ENCODE measurements at places on chromosomes 11 and 22. TPM values are rescaled to one million over a fixed set of nuclear protein-coding genes. Genes with fewer than 3 reads are reported as not detected.
A peak's percentile ranks its signal among the peaks of the same experiment; 100 is the strongest.

The LRRC56 gene
- 9.1 TPM for polyA plus RNA-seq

The APOBEC3F gene
- polyA plus RNA-seq: 3.0 TPM

The SCGB1A1 gene
- not detected for polyA plus RNA-seq

The KIRREL3 gene
- 0.49 TPM for polyA plus RNA-seq

The PPARA gene
- 24.5 TPM for polyA plus RNA-seq

The LRRC75B gene
- 9.2 TPM for polyA plus RNA-seq

The CNGA4 gene
- polyA plus RNA-seq: 0.27 TPM

The PPME1 gene
- polyA plus RNA-seq: 48.4 TPM

GRCh38 chr11:88849368-88849767, 216.4 kb downstream of the GRM5 start:
- DNase-seq: no peak

- no peak for DNase-seq
These were observed 15.4 kb downstream of the CARD10 start for GRCh38 chr22:37503850-37504249.

- DNase-seq: no peak
These were observed 5.2 kb downstream of the SIK3 start for GRCh38 chr11:117092951-117093590.

GRCh38 chr11:71282581-71283351, 30.4 kb upstream of the SHANK2 start:
- DNase-seq: no peak

DNA sequence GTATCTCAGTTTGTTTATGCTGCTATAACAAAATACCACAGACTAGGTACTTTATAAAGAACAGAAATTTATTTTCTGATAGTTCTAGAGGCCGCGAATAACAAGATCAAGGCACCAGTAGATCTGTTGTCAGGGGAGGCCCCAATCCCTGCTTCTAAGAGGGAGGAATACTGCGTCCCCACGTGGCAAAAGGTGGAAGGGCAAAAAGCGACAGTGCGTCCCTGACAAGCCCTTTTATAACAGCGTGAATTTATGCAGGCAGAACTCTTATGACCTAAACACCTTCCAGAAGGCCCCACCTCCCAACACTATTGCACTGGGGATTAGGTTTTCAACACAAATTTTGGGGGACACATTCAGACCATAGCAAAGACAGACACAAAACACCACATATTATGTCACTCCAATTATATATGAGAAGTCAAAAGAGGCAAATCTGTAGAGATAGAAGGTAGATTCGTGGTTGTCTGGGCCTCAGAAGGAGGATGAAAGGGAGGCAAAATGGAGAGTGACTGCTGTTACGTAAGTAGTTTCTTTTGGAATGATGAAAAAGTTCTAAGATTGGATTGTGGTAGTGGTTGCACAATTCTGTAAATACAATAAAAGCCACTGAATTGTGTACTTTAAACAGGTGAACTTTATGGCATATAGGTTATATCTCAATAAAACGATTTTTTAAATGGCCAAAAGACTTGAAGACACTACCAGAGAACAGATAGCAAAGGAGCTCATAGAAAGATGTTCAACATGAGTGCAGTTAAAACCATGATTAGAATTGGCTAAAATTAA, 30.1 kb upstream of the TNRC6B start:
- DNase-seq: no peak

DNA sequence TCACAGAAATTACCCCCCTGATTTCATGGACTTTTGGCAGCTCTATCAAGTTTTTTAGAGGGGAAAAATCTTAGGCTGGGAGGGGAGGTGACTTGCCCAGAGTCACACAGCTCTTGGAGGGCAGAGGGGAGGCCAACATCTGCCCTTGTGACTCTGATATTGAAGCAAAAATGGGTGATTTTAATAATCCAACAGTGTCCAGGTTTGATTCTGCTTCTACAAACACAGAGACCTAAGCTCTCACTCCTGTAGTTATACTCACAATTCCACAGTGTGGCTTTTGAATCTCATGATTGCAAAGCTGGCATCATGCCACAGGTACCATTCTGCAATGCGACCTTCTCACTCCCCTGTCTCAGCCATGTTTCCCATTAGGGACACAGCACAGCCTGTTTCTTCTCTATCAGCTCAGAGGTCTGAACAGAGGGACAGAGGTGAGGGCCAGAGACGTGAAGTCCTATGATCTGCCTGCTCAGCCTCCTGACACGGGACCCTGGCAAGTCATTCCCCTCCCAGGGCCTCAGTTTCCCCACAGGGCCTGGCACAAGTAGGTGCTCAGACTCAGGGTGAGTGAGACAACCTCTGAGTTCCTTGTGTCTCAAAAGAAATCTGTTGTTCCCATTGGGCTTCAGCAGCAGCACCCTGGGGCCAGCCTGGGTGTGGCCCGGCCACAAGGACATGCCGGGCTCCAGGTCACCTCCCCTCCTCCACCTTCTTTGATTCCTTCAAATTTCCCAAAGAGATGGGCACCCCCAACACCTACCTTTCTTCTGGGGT, 766 bp downstream of the APOL2 start:
- DNase-seq: no peak

DNA sequence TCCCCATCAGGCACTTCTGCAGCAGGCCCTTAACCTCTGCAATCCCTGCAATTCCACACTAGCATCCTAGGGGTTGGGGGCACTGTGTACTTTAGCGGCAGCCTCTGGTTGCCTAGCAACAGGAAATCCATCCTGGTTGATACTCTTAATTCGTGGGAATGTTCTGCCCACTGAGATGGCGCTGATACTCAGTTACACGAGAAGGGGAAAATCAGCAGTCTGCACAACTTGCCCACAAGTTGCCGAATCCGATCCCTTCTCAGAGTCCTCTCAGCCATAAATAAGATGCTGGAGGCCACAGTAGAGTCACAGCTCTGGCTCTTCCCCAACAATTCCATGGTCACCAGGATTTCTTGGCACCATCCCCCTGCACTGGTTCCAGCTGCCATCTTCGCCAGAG, 57.6 kb upstream of the CRYBB3 start:
- DNase-seq: no peak

GRCh38 chr11:112656772-112657428, 304.3 kb upstream of the NCAM1 start:
- DNase-seq: no peak

DNA sequence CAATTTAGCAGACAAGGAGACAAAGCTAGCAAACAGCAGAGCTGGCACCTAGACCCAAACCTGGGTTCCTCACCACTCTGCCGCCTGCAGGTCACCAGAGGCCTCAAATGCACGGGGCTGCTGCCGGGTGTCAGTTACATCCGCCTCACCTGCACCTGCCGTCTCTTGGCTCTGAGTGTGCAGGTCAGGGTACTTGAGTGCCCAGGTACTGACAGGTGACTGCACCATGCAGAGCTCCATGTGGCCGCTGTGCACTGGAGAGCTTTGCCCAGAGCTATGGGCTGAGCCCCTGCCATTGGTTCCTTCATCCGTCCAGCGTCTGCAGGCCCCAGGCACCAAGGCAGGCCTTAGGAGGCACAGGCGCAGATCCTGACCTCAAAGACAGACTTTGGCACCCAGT, 35.0 kb downstream of the PDGFB start:
- DNase-seq: no peak

DNA sequence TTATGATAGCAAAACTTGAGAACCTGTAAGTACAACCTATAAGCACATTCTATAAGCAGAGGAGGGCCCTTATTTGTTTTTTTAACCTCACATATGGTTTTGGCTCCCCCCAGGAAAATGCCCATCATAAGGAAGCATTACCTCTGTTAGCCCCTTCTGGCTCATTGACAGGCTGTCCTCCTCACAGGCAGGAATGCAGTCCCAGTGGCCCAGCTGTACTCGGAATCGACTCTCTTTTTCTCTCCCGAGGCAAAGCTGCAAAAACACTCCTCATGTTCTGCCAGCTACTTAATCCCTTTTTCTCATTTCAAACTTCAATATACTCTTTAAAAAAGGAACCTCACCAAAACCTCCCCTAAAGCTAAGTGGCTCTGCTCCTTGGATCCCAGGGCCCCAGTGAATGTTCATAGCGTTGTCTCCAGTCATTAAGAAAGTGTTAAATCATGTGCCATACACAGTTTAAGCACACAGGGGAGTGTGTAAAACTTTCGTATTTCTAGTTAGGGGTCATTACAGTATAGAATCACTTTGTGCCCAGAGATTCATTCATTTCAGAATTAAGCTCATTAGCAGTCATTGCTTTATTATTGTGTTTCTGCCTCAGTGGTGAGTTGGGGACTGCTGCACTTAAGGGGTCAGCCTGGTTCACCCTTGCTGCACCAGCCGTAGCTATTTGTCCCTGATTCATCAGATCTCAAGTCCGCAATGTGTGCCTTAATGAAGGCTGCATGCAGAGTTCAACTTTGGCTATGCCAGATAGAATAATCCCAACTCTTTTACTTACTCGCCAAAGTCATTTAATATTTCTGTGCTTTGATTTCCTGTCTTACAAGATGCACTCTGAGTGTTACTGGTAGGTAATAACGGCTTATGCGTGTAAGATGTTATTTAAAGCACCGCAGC, 57.6 kb downstream of the JRKL start:
- no peak for DNase-seq

DNA sequence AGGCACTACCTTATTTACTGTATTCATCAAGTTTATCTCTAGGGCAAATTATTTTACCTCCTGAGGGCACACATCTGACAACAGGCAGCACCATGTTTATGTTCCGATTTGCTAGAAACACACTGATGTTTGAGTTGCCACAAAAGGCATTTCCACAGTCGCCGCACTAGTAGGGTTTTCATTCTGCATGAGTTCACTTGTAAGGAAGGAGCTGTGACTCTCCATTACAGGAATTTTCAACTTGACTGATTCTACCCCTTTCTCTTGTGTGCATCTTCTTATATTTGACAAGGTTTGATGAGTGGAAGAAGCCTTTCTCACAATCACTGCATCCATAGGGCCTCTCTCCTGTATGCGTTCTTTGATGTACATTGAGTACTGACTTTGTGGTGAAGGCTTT, 455.9 kb upstream of the CNTN5 start:
- DNase-seq: no peak

DNA sequence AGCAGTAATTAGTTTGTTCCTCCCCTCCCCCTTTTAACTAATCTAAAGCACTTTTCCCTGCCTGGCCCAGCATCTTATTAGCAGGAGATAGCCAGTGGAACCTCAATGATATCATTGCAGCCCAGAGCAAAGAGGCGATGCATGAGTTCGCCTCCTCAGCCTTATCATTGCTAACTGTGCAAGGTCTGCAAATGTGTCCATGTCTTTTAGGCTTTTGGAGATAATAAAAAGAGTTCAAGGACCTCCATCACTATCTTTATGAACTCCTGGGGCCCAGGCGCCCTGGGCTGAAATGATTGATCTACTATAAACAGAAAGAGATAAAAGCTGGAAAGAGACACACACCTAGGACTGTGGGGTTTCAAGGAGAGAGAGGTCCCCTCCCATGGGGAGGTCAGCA, 124.2 kb upstream of the TBCEL start:
- no peak for DNase-seq

DNA sequence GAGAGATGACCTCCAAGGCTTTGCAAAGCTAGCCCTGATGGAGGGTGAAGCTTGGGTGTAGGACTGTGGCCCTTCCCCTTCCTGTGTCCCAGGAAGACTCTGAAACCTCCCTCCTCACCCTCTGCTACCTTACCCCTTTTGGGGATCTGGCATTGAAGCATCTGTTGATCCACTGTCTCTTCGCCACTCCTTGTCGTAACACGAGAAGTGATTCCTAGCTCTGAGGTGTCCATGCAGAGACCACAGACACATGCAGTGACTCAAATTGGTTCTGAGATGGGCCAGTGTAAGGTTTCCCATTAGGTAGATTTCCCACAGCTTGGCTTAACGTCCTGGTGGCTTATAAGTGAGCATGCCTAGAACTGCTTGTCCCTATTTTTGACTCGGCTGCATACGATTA, 101.4 kb downstream of the ZBTB16 start:
- no peak for DNase-seq

- no peak for DNase-seq
These were observed 383.2 kb upstream of the ARHGAP42 start for GRCh38 chr11:100303897-100304296.

- DNase-seq: peak; percentile 45
These were observed 84.2 kb downstream of the FDX1 start for GRCh38 chr11:110513846-110514437.

DNA sequence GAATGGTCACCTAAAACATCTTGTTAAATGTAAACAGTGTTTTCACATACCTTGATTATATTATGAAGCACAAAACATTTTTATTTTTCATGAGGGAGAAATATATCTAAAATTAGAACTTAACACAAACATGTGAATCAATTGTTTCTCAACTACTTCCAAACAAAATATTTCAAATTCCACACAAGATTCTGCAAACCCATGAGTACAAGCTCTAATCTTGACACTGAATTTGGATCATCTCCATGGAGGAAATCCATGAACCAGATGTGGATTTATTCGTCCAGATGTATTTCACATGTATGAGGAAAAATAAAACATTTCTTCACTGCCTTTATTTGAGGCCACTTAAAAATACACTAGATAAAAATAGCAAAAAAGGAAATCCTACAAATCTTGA, 184.2 kb downstream of the SBF2 start:
- peak; percentile 84 for DNase-seq

GRCh38 chr11:130512662-130513061, 64.2 kb downstream of the ADAMTS15 start:
- DNase-seq: no peak

GRCh38 chr11:35605706-35606105, 12.6 kb upstream of the FJX1 start:
- DNase-seq: peak; percentile 76

- DNase-seq: no peak
These were observed 136.5 kb downstream of the TRIM29 start for GRCh38 chr11:120001178-120002090.

GRCh38 chr11:73376160-73376802, at the start of gene RELT:
TSS of gene RELT (plus strand) at chr11:73376399. CDS start at chr11:73389137, 12,738 bp downstream.
- peak; percentile 93 for DNase-seq

GRCh38 chr11:130850185-130850944, 65.9 kb downstream of the SNX19 start:
- DNase-seq: no peak

DNA sequence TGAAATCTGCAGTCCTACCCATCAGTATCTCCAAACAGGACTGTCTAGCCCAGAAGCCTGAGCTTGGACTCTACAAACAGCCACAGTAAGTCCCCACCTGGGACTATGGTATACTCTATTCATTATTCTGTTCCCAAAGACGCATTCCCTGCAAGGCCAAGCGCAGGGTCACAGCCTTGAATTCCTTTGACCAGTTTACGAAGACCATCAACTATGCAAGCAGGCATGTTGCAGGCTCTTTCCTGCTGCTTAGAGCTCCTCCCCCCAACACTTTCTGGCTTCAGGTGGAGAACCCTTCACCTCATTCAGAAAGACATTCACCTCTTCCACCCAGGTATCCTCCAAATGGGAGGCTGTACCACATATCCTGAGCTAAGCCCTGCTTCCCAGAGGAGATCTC, 62.5 kb downstream of the TIMP3 start:
- no peak for DNase-seq

Data from hindlimb muscle (tissue), 1 donor.